Nephron progenitor cell (in vitro differentiated cells): ENCODE measurements at places on chromosomes 5 and 9.

GRCh38 chr9:7336356-7337065, 463.1 kb downstream of the DMAC1 start:
- DNase-seq: no peak

GRCh38 chr5:75993643-75994520, 89.3 kb upstream of the SV2C start:
- DNase-seq: no peak

DNA sequence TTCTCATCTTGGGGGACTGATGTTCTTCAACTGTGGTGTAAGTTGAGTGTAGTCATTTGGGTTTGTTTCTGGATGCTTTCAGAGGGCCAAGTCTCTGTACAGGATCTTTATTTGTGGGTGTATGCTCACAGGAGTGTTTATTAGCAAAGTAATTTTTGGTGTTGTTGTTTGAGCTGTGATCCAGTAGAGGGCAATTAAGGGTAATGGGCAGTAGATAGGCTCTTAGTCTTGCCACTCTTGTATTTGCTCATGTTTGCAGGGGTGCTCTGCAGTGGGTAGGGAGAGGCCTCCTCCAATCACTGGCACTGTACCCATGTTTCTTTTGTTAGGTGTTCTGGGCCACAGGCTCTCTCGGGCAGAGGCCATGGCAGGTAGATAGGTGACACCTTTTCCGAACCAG, 45.9 kb upstream of the ITGA2 start:
- DNase-seq: no peak

- DNase-seq: no peak
Measured at GRCh38 chr9:5787220-5787619, 45.7 kb downstream of the ERMP1 start.

DNA sequence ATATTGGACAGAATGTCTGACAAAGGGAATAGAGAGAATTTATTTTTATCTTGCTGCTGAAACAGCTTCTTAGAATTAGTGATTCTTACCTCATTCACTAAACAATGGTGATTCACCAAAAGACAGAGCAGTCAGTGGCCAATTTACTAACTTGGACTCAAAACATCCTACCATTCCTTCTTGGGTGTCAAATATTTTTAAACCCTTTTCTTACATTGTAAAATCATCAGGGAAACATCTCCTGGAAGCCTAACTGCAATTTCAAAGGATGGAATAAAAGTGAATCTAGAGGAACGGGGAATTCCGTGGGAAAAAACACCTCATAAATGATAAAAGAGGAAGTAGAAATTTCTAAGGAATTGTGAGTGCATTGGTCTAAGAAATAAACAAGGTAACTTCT, 97.7 kb downstream of the LHFPL2 start:
- no peak for DNase-seq

GRCh38 chr9:72928042-72928507, 24.8 kb downstream of the ALDH1A1 start:
- DNase-seq: no peak
